PC-3 (cell line): ENCODE measurements at places on chromosomes 3 and 15. TPM values are rescaled to one million over a fixed set of nuclear protein-coding genes. Genes with fewer than 3 reads are reported as not detected.

DNA sequence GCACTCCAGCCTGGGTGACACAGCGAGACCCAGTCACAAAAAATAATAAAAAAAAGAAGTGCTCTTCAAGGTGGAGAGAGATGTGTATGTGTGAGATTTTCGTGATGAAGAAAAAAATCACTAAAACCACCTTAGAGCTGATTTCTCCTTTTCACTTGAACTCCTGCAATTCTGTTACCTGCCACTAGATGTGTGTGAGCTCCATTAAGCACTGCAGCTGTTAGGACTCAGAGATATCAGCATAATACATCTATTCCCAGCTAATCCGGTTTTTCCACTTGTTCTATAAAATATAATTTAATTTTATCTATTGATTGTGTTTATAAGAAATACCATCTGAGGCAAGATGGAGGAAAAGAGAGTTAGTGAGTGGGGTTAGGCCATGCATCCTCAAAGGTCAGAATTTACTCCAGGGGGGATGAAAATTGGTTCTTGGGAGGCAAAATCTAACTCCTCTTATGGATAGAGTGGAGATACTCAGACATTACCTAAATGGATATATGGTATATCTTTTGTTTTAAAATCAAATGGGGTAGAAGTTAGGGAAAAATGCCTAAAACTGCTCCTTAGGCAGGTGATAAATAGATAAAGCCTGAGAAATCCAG, 152.7 kb downstream of the IL20RB start:
- DNase-seq = peak; percentile 46

DNA sequence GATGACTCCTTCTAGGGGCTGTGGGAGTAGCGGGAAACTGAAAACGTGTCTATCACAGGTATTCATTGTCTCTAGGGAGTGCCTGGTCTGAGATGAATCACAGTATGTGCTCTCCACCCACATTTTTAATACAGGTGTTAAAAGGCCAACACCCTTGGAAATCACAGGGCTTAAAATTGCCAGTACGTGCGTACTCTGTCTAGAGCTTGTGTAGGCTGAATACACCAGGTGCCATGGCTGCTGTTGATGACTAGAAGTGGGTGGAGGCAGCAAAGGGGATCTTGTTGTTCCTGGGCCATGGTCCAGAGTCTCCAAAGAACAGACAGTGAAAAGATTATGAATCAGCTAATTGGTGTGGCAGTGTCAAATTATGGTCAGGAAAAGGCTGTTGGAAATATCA, 35.1 kb upstream of the P3H2 start:
- DNase-seq = peak; percentile 34

DNA sequence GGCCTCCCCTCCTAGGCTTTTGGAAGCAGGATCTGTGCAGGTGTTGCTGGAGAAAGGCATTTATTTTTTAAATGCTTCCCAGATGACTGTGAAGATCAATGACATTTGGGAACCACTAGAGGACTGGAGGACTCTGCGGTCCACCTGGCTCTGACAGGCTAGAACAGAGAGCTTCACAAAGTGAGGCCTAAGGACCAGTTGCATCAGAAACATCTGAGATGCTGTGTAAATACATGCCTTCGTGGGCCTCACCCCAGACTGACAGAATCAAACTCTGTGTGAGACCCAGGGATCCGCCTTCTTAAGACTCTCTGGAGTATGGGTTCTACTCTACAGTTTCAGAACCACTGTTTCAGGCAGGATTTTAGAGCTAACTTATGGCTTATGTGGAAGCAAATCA, 105.0 kb upstream of the ICE2 start:
- no peak for DNase-seq

GRCh38 chr15:88388686-88389085, 78.5 kb downstream of the MRPL46 start:
- no peak for DNase-seq

GRCh38 chr3:13411186-13411860, 8.8 kb downstream of the NUP210 start:
- no peak for DNase-seq

GRCh38 chr3:37993820-37994638, 3.4 kb downstream of the VILL start:
- DNase-seq = no peak

GRCh38 chr15:89770041-89770440, 6.1 kb upstream of the MESP2 start:
- DNase-seq = peak; percentile 25

GRCh38 chr15:43777267-43777914, 625 bp upstream of the ELL3 start:
- DNase-seq = peak; percentile 77

GRCh38 chr3:79233431-79234060, 534.3 kb downstream of the ROBO1 start:
- DNase-seq = no peak

- no peak for DNase-seq
Observed at GRCh38 chr3:119457246-119457645, 6.2 kb downstream of the TMEM39A start.

GRCh38 chr15:68528626-68529290, 50.0 kb upstream of the CORO2B start:
- DNase-seq = peak; percentile 52

DNA sequence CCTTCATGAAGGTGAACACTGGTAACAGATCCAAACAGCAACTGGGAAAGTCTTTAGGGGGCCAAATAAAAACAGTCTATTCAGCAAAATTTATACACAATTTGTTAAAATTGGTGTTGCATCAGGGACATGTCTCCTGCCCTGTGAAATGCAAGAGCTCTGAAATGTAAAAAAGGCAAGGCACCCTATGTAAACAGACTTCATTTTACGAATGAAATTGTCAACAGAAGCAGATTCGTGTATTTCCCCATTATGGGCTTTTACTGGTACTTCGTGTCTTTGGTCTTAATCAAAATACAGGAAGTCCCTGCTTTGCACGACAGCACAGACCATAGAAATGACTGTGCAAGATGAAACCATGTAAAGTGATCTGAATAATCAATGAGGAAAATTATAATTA, 127.3 kb upstream of the THBS1 start:
- no peak for DNase-seq

DNA sequence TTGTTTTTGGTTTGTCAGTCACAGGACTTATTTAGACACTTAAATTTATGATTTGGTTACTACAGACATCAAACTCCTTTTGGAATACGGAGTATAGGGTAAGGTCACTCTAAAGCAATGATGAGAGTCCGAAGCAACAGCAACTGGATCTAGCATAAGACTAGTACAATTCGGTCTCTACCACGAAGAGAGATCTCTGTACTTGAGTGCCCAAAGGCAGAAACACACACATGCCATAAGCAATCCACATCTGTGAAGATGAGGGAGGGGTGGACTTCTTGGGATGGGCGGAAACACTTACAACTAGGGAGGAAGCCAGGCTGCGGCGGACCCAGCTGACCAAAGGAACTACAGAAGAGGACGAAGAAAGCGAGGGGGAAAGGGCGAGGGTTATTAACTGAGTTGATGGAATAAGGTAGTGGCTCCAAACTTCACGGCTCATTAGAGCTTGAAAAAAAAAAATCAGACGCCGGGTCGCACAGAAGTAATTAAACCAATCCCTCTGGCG, 595 bp downstream of the DPH6 start:
- DNase-seq = peak; percentile 38

GRCh38 chr3:195030791-195031321, 240.1 kb downstream of the XXYLT1 start:
- DNase-seq = peak; percentile 94

GRCh38 chr15:27965546-27965945, 133.6 kb downstream of the OCA2 start:
- DNase-seq = no peak

DNA sequence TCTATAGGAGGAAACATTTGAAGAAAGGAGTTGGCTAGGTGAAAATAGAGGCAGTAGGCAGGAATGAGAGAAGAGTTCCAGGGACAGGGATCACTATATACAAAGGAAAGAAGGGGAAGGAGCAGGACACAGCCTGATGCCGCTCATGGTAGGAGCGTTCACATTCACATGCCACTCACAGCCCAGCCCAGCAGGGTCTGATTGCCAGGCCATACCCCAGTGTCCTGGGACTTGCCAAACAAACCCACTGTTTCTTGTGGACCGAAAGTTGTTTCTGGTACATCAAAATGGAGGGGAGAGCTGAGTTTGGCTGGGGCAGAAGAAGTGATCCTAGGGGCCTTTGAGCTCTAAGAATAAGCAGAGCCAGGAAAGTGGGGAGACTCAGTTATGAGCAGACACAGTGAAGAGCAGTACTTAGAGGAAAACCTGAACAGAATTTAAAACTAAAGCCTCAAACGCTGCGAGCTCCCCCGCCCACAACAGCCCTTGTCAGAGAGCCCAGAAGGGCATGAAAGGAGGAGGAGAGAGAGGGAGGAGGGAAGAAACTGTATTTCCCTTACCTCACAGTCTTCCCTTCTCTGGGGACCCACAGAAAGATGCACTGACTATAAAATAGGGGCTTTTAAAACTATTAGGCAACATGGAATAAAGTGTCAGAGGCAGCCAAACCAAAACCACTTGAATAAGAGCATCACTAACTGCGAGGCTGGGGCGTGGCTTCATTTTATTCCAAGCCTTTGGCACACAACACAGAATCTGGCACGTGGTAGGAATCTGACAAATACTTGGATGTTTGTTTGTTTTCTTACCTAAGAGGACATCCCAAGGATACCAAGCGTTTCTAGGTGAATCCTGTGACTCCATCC, 129.0 kb downstream of the RPL22L1 start:
- DNase-seq = peak; percentile 93

- peak; percentile 24 for DNase-seq
Observed at GRCh38 chr3:18111796-18112232, 313.3 kb downstream of the SATB1 start.

DNA sequence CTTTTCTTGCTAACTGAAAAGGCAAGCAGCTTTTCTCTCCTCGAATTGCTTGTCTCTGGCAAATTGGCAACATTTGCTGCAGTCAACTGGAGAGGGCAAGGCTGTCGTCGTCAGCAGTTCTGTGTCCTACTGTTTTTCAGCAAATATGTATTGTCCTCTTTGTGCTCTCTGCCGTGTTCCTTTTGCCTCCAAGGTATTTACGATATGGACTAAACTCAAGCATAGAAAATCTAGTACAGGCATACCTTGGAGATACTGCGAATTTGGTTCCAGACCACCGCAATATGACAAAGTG, 558 bp upstream of the SLC30A4 start:
- no peak for DNase-seq

- no peak for DNase-seq
Observed at GRCh38 chr3:135078283-135078682, 283.2 kb downstream of the EPHB1 start.

DNA sequence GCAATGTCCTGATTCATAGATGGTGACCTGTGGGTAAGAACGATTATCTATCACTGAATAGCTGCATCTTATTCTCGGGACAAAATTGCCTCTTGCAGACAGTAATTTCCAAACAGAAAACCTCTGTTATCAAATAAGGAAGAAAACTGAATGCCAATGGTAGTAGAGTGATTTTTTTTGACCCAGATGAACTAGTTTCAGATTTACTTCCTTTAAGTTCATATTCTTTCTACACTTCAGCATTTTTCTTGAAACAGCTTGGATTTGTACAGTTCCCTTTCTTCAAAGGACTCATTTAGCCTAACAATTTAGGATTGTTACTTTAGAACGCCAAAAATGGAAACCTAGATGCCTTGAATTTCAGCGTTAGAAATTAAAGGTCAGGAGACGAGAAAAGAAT, 14.6 kb downstream of the ETV5 start:
- no peak for DNase-seq

DNA sequence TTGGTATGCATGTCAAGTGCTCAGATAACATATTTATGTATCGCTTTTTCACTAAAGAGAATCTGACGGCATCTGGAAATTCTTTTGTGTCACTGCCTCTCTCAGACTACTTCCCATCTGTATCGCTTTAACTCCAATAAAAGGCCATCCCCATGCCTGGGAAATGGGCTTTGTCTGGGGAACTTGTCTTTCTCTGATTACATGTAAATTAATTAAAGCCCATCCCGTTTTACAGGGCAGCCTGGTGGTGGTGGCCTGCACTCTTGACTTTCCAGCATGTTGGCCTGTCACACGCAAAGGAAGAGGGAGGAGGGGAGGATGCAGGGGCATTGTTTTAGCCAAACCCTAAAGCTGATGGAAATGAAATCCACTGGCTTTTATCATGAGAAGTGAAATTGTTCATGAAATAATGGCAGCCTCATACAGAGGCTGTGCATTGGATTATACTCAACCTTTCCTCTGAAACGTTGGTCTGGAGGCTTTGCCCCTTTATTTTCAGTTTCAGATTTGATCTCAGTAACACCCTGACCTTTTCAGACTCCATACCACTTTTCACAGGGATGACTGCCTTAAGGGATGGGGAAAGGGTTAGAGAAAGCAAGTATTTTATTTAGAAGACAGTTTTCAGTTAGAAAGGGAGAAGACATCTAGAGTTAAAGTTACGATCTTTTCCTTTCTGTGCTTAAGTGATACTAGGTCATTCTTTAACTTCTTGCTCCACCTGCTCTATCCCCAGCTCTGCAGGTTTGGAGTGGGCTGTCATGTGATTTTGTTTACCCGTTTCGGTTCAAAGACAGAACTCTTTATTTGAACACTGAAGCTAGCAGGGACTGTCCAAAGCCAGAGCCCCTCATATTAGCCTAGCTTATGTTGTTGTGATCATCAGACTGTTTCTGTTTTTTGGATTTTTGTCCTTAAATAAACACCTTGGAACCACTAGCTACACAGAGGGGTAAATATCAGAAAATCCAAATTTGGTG, 94.6 kb upstream of the CTDSPL start:
- DNase-seq = no peak

Gene ADGRG7
- total RNA-seq = not detected in 2 replicates

Gene CALML4
- 4.5 and 4.8 TPM in 2 replicates for total RNA-seq

Gene NMB
- 20.4 and 25.9 TPM in 2 replicates for total RNA-seq

Gene AMT
- total RNA-seq = 1.6 and 1.8 TPM in 2 replicates

Gene CCDC9B
- 56.1 and 101 TPM in 2 replicates for total RNA-seq

Gene ACY1
- 71.3 and 113 TPM in 2 replicates for total RNA-seq

Gene GPR160
- 13.0 and 15.7 TPM in 2 replicates for total RNA-seq

Gene CDCP1
- total RNA-seq = 120 and 124 TPM in 2 replicates

Gene CPLX3
- total RNA-seq = not detected in 2 replicates

Gene GPR62
- total RNA-seq = not detected in 2 replicates

Gene RTP1
- total RNA-seq = not detected in 2 replicates

Gene LARP6
- 133 and 166 TPM in 2 replicates for total RNA-seq

Gene UROC1
- total RNA-seq = not detected in 2 replicates

Gene KLHL6
- not detected in 2 replicates for total RNA-seq

Gene EPHA6
- total RNA-seq = 1.8 and 3.6 TPM in 2 replicates

Gene KBTBD13
- not detected in 2 replicates for total RNA-seq

Gene TRH
- not detected in 2 replicates for total RNA-seq

Gene PRTG
- 1.4 and 5.2 TPM in 2 replicates for total RNA-seq
